ENCODE measurements at places on chromosomes 7 and 10.

DNA sequence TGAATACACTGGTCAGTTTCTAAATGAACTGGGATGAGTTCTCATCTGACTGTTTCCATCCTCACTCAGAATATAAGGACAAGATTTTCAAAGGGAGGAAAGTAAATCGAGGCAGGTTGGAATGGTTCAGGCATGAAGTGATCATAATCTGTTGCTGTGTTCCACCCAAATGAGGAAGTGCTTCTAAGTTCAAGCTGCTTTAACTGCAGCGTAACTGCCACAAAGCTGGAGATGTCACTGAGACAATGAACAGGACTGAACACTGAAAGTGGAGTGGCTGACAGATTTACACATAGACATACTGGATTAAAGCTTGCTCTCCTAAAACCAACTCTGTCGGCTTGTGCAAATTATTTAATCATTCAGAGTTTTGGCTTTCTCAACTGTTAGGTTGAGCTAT, 66.6 kb downstream of the GPR37 start:
- DNase-seq, result no peak

DNA sequence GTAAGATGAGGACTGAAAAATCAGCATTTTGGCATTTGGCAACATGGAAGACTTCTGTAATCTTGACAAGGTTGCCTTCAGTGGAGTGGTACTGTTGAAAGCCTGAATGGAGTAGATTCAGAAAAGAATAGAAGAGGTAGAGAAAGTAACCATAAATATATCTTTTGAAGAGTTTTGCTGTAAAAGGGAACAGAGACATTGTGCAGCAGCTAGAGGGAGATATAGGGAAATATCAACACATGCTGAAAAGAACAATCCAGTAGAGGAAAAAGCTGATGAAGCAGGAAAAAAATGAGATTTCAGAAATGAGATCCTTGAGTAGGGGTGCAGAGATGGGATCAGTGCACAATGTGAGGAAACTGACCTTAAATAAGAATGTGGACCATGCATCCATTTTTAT, 60.0 kb downstream of the RAPGEF5 start:
- peak; percentile 10 for DNase-seq

DNA sequence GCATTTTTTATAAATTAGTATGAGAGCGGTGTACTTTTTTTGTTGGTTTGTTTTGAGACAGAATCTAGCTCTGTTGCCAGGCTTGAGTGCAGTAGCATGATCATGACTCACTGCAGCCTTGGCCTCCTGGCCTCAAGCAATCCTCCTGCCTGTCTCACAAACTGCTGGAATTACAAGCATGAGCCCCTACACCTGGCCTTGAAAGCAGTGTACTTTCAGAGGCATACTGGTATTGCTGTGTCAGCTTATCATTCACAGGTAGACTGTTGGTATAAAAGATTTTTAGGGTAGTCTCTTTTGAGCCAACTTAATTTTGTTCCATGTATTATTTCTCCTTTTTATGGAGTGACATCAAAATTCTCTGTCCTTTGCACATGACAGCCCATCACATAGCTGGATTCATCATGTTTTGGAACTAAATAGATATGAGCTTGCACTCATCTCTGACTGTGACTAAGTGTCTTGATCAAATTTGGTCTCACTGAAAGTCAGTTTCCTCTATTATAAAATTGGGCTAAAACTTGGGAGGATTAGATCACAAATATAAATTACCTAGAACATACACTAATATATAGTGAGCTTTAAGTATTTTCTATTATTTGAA, 12.4 kb downstream of the GNAT3 start:
- no peak for DNase-seq

DNA sequence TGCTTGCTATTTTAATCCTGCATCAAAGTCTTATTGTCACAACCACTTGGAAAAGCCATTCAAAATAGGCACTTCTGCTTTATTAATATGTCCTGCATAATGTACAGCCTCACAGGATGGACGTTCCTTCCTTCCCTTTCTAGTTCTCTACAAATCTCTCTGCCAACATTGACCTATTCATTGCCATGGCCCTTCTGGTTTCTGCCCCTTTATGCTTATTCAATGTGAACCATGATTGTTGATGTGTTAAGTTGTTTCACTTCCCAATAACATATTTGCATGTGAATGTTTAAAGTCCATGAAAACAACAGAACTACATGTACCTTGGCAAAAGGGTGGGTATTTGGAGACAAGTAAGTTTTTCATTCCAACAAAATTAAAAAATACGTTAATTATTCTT, 45.7 kb downstream of the COL28A1 start:
- no peak for DNase-seq

- no peak for DNase-seq
Observed at GRCh38 chr7:66403564-66403963, 198.4 kb downstream of the TPST1 start.

- peak; percentile 92 for DNase-seq
Observed at GRCh38 chr10:70480239-70480861, 1.8 kb downstream of the PALD1 start.

DNA sequence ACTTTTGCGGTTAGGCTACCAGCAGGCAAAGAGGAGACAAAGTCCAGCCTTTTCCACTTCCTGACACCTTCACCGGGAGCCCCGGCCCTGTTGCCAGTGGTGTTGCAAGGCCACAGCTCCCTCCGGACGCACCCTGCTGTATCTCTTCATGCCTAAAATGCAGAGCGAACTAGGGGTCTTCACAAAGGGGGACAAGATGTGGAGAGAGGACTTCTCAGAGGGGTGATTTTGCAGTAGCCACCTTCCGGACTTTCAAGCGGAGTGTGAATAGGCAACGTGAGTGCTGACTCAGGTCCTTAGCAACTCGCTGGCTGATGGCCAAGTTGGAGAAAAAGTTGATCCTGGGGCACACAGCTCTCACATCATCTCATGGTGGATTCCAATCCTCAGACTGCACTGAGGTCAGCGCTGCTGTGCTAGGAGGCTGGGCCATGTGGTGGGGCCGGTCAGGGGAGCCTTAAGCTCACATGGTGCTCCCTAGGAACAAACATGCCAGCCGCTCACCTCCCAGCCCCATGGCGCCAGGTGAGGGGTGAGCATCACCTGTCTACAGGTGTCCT, 166.3 kb downstream of the LCOR start:
- peak; percentile 10 for DNase-seq

- no peak for DNase-seq
Observed at GRCh38 chr10:70930263-70931000, 42.1 kb upstream of the PCBD1 start.

- no peak for DNase-seq
Observed at GRCh38 chr10:103916876-103917275, 1.1 kb downstream of the STN1 start.

DNA sequence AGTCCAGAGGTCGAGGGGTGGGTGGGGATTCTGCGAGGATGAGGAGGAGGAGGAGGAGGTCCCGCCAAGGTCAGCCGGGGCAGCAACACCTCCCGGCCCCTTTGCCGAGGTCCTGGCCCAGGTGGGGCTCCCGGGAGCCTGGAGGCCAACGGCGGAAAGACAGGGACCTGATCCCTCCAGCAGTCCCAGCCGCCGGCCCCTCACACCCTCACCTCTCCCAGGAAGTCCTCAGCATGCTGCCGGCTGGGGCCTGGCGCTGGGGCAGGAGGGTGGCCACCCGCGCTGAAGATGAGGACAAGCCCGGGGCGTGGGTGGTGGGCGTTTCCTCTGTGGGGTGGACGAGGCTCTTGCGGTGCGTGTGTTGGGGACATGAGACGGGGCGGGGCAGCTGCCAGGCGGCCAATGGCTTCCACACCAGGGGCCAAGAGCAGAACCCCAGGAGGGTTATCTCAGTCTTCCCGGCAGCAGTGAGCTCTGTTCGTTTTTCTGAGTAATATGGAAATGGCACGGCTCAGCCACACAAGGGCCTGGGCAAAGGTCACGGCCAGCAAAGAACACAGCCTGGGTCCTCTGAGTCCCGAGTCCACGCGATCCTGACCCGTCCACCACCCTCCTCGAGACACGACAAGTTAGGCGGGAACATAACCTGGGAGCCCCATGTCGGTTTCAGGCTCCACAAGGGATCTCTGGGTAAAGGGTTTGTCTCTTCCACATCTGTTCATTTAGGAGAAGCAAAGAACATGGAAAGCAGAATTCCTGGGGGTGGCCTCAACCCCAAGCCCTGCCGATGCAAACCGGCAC, 82.9 kb upstream of the PDGFA start:
- DNase-seq, result no peak

DNA sequence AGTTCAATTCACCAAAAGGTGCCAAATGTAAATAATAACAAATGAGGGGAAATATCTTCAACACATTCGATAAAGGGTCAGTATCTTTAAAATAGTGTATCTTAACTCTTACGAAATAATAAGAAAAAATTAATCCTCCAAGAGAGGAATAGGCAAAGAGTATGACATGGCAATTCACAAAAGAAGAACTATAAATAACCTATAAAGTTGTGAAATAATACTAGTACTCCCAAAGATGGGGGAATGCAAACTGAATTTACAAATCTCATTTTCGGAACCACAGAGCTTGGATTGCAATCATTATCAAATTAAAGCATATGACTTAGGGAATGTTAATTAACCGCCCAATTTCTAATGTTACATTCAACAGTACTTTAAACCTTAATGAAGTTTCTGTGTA, 78.2 kb upstream of the TARP start:
- DNase-seq, result no peak

DNA sequence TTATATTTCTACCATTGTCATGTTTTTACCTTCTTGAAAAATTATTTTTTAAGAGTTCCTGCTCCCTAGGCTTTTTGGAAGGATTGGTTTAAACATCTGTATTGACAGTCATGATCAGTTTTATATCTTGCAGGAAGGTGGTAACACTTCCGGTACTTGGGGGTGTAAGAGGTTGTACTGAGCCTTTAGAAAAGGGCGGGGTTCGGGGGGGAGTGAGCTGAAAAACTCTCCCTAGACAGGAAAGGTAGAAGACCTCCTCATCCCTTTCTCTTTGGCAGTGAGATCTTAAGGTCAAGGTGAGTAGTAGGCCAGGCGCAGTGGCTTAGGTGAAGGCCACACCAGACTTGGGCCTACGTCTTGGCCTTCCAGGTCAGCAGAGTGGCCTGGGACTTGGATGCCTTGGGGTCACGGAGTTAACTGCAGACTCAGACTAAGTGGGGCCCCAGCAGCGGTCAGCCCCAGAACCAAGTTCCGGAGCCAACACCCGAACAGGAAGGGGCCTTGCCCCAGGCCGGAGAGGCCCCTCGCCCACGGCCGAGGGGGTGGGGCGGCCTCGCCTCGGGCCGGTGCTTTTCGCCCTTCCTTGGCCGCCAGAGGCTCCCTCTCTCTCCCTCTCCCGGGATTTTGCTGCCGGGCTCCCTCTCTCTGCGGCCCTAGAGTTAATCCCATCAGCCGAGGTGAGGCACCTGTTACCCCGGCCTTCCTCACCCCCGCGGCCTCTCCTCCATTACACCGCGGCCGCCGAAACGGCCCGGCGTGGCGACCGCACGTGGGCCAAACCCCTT, at the start of gene PPP1R9A:
Gene PPP1R9A (plus strand): TSS at position 569 of the 785 bp plus-strand sequence. CDS start 2,520 bp downstream, outside the sequence.
- DNase-seq, result peak; percentile 7

- DNase-seq, result no peak
Observed at GRCh38 chr7:81025360-81025759, 106.5 kb upstream of the SEMA3C start.

- no peak for DNase-seq
Observed at GRCh38 chr7:34130558-34131295, 225.4 kb downstream of the BMPER start.

DNA sequence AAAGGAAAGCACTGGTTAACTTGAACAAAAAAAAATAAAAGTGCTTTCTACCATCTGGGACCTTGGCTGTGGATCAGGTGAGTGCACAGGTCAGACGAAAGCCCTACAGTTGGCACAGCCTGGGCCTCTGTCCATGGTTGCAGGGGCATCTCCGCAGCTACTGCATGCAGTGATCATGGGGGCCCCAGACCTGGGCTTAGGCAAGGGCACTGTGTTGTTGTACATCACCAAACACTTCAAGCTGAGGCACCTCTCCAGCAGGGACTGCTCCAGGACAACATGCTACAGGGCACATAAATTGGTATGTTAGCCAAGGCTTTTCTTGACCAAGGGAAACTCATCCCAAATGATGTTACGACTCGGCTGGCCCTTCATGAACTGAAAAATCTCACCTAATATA, 23.5 kb downstream of the KLHL7 start:
- no peak for DNase-seq

- DNase-seq, result peak; percentile 7
Observed at GRCh38 chr10:71964098-71964742, at the start of gene CHST3. Gene CHST3, plus strand, starts transcription at chr10:71964395. Its CDS starts 41,448 bp downstream, at chr10:72005843.

DNA sequence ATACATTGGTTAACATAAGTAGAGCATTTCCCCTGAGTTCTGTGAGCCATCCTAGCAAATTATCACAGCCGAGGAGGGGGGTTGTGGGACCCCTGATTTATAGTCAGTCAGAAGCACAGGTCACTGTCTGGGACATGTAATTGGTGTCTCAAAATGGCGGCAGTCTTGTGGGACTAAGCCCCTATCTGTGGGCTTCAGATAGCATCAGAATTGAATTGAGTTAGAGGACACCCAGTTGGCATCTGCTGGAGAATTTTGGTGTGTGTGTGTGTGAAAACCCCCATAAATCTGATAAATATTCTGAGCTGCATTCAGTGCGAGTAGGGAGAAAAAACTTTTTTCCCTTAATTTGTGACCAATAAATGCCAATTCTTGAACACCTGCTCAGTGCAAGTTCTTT, 6.5 kb upstream of the TET1 start:
- no peak for DNase-seq

DNA sequence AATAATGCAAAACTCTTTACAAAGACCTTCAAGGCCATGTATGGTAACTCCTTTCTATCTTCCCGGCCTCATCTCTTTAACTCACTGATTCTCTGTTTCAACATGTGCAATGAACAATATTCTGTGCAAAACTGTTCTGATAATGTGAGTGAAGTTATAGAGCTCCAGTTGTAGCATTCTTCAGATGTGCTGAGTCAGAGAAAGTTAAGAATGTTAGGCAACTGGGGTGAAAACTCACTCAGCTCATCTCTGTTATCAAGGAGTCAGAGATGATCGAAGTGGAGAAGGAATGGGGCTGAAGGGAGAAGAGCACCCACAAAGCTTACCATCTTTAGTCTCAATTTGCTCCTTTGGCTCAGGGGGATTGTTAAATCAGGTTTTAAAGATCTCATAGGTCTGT, 344.7 kb upstream of the NPSR1 start:
- DNase-seq, result no peak

GRCh38 chr10:122768389-122768745, 68.7 kb upstream of the C10orf120 start:
- DNase-seq, result no peak

DNA sequence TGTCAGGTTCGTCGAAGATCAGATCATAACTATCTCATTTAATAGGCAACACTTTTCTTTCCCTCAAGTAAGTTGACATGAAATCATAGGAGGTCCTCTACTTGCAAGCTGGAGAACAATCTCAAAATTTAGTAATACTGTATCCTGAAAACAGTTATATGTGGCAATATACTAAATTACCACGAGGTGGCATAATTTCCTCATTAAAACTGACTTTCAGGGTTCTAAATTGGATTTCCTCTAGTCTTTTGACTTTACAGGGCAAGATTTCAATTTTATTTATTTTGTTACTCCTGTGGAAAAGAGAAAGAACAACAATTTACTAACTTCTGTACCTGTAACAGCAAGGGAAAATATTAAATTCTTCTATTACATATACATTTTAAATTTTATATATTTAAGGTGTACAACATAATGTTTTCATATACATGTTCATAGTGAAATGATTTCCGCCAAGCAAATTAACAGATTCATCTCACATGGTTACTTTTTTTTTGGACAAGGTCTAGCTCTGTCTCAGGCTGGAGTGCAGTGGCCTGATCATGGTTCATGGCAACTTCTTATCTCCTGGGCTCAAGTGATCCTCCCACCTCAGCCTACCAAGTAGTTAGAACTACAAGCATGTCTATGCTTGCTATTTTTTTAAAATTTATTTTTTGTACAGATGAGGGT, 53.4 kb upstream of the CYP2C18 start:
- DNase-seq, result peak; percentile 19

All from RPMI8226 (cell line).